Activated CD4-positive, alpha-beta T cell treated with anti-CD3 and anti-CD28 coated beads, Interleukin-2, amount 50 U/mL, for 1 hour (primary cell): ENCODE measurements at places on chromosomes 6 and 20.

GRCh38 chr6:85406641-85407075, 43.2 kb upstream of the NT5E start:
- no peak for DNase-seq

GRCh38 chr20:34820805-34821578, 4.5 kb downstream of the NCOA6 start:
- no peak for DNase-seq

DNA sequence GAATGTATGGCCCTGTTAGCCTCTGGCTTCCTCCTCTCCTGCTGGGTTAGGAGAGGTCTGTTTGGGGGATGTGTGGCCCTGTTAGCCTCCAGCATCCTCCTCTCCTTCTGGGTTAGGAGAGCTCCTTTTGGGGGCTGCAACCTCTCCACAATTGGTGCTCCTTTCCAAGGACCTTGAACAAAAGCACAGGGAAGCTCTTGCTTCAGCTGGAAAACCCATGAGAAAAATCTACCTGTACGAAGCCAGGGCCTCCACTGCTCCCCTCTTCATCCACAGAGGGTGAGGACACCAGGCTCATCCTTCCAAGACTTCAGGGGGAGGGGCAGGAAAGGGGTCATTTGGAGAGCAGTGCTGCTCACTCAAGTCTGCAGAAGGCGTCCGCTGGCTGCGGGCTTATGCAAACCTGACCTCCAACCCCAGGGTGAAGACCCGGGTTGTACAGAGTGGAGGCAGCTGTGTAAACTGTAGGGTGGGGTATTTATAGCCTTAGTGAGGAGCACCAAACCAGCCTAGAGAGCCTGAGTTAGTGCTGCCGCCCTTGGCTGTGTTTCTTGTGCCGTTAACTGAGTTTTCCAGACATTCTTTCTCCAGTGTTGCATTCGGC, 62.1 kb downstream of the SLC24A3 start:
- DNase-seq: no peak

- DNase-seq: no peak
These were observed 105.7 kb downstream of the IRF4 start for GRCh38 chr6:497258-497657.

GRCh38 chr6:146302994-146303393, 240.6 kb upstream of the RAB32 start:
- DNase-seq: no peak

DNA sequence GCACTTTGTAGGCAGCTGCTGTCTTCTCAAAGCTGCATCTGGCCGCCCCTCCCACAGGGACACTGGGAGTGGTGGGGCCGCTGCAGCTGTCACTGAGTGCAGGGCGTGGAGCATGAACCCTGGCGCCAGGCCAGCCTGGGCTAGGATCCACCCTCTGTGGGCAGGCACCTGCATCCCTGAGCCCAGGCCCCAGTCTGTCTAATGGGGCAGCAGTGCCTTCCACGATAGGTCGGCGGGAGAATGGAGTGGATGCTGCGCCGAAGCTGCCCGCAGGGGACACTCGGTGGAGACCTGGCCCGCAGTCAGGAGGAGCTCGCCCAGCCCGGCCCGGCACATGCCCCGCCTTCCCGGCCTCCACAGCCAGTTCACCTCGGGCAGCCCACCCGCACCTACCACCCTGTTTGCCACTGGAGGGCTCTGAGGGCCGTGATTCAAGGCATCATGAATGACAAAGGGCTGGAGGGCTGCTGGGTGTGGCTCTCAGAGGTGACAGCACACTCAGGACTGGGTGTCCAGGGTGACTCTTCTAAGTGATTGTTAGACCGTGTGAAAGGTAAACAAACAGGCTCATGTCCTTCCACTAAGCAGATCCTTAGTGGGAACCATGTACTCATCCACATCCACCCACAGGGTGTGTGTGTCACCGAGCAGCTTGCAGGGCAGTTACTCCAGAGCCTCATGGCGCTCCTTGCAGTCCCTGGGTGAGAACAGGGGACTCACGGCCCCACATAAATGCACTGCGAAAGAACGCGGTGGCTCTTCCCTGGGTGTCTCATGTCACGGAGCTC, 133.9 kb downstream of the AGPAT4 start:
- DNase-seq: no peak

DNA sequence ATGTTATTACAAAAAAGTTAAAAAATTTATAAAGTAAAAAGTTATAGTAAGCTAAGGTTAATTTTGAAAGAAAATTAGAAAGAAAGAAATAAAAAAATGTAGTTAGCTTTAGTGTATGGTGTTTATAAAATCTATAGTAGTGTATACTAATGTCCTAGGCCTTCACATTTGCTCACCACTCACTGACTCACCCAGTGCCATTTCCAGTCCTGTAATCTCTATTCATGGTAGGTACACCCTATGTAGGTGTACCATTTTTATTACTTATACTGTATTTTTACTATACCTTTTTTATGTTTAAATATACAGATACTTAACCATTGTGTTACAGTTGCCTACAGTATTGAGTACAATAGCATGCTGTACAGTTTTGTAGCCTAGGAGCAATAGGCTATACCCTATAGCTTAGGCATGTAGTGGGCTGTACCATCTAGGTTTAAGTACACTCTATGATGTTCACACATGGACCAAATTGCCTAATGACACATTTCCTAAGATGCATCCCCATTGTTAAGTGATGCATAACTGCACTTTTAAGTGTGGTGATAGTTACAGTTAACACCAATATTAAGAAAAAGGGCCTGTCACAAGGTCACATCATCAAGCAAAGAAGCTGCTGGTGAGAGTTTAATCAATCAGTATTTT, 8.0 kb downstream of the CD2AP start:
- DNase-seq: no peak

DNA sequence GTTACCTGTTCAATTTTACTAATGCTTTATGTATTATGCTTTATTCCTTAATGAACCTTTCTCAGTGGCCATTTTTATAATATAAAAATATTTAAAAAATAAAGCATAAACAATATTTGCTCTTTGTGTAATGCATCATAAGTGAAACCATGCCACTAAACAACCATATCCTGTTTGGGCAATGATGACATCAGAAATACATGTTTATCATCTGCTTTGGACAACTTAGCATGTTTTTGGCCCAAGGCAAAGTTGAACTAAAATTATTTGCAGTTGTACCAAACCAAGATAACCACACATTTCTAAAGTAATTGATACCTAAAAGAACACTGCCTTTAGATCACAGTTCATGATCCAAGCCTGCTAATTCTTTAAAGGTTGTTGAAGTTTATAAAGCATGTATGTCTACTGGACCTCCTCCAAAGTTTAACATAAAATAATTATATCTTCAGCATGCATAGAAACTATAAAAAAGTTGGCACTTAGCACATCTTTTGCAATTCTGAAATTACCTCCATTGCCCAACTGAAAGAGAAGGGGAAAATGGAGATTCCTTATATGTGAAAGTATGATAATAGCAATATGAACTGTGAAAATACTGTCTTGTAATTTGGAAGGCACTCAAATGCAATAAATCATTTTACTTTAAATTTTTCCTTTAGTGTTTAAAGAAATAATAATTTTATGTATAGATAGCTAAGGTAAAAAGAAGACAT, 325.6 kb upstream of the RUNX2 start:
- DNase-seq: no peak

- DNase-seq: no peak
These were observed 6.8 kb upstream of the PNISR start for GRCh38 chr6:99431901-99432300.

GRCh38 chr20:10733122-10733521, 59.3 kb upstream of the JAG1 start:
- DNase-seq: no peak

DNA sequence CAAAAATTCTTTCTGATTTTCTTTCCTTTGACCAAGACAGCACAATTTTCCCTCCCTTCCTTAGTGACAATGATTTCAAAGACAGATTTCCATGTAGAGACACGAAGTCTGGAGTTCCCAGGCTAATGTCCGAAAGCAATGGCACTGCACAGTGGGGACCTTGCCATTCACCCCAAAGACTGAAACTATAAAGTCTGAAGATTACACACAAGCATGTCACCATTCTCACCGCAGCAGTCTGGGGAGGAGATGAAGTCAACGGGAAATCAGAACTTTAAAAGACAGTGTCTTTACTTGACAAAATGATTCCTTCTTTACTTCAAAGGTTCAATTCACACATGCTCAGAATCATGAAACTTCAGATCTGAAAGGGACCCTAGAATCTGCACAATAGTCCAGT, 8.3 kb downstream of the B4GALT5 start:
- DNase-seq: no peak

- no peak for DNase-seq
These were observed 354.0 kb downstream of the ESR1 start for GRCh38 chr6:152161501-152161900.

GRCh38 chr6:5036269-5036668, 32.4 kb upstream of the RPP40 start:
- DNase-seq: no peak

DNA sequence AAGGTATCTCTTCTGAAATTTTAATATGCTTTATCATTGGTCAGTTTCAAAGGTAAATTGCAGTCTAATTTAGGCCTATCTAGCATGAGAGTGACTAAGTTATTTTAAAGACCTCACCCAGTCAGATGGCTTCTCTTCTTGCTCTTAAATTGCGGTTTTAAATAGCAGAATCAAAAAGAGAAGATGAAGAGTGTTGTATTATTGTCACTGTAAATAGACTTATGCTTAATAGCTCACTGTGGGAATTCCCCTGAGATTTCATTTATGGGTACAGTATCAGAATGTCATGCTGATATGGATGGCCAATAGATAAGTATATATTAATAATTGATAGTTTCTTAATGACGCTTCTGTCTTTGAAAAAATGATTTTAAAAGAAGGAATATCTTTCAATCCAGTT, 35.7 kb downstream of the AIG1 start:
- DNase-seq: no peak

- no peak for DNase-seq
These were observed 286.4 kb downstream of the HACE1 start for GRCh38 chr6:104573350-104573749.

GRCh38 chr6:31727034-31727716, 1.9 kb downstream of the DDAH2 start:
- no peak for DNase-seq

GRCh38 chr20:45114465-45115385, at the start of gene WFDC5:
Gene WFDC5 (minus strand): TSS chr20:45115174. CDS start chr20:45115083, 91 bp downstream.
- no peak for DNase-seq

- DNase-seq: no peak
These were observed 5.9 kb downstream of the ECI2 start for GRCh38 chr6:4129446-4129845.

- DNase-seq: no peak
These were observed 13.4 kb downstream of the ZNF318 start for GRCh38 chr6:43355862-43356590.

DNA sequence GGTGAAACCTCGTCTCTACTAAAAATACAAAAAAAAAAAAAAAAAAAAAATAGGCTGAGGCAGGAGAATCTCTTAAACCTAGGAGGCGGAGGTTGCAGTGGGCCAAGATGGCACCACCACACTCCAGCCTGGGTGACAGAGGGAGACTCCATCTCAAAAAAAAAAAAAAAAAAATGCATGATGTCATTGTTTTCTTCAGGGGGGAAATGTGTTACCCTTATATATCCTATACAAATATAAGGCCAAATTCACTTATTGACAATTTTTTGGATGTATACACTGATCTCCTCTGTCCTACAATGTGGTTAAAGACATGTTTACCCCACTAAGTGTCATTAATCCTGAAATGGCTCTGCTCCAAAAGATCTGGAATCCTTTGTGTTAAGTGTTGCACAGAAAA, 73.1 kb downstream of the TPBG start:
- no peak for DNase-seq

GRCh38 chr20:44526129-44526528, 4.3 kb upstream of the SERINC3 start:
- no peak for DNase-seq

DNA sequence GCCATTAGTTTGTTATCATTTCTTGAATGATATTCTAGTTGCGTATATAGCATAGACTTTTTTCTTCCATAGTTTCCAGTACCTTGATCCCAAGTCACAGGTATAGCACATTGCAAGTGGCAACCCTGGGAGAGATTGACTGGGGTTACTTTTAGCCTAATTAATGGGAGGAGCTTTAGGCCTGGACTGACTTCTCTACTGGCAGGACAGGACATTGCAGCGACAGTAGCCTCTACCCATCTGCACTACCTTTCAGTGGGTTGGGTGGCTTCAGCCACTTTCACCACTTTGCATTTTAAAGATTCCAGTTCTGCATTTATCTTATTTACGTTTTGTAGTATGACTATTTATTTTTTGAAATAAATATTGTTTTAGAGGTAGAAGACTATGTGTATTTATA, 320.3 kb downstream of the RIMS1 start:
- no peak for DNase-seq

- DNase-seq: no peak
These were observed 35.0 kb upstream of the TENT5A start for GRCh38 chr6:81787313-81788068.

DNA sequence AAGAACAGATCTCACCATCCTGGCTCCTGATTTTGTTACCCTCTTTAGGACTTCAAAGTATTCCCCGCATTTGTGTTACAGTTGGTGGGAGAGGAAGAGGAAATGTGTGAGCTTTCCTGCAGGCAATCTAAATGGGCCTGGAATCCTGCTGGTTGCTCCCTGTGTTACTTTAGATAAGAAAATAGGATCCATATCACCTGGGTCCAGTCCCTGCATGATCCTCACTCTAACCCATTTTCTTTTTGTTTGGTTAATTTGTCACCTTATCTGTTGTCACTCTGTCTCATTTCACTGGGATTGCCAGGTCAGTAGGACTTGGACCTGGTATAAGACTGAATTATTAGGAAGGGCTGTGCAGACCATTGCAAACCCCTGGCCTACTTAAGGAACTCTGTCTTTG, 175.9 kb upstream of the GJE1 start:
- no peak for DNase-seq

DNA sequence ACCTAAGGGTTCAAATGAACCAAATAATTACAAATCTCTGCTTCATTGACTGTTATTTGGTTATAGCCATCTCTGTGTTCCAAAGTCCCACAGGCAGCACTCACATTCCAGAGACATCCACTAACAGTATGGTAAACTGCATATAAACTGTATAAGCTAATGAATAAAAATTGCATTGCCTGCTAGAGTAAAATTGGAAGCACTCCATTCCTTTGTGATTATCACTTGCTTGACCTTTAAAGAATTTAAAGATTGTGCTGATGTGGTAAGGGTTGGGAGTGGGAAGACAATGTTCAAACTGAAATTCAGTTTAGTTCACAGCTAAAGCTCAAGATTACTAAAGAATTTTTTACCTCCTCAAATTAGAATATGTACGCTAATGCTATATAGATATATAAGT, 31.0 kb upstream of the OSTM1 start:
- no peak for DNase-seq

DNA sequence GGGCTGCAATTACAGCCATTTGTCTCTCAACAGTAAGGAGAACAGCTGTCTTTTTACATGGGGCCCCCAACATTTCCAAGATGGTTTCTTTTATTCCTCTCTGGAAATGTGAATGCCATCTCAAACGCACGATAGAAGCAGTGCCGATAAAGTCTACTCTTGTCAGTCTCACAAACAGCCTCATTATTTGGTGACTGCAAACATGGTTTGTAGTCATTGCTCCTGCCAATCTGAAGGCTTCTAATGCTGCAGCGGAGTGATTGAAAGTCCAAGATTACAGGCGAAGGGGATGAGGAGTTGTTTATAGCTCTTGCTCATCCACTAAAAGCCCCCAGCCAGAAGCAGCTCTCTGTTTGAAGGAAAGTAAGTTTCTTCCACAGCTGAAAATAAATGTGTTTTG, 657.1 kb downstream of the CBLN4 start:
- DNase-seq: no peak

- no peak for DNase-seq
These were observed 82.7 kb upstream of the NXT1 start for GRCh38 chr20:23267909-23268308.

- DNase-seq: no peak
These were observed 129.2 kb downstream of the FYN start for GRCh38 chr6:111743862-111744692.

GRCh38 chr6:93341900-93342613, 77.3 kb downstream of the EPHA7 start:
- no peak for DNase-seq
